NCI-H2029 treated with DMSO at 0.1 percent for 48 hours (cell line): ENCODE measurements at places on chromosomes 5 and 9.

DNA sequence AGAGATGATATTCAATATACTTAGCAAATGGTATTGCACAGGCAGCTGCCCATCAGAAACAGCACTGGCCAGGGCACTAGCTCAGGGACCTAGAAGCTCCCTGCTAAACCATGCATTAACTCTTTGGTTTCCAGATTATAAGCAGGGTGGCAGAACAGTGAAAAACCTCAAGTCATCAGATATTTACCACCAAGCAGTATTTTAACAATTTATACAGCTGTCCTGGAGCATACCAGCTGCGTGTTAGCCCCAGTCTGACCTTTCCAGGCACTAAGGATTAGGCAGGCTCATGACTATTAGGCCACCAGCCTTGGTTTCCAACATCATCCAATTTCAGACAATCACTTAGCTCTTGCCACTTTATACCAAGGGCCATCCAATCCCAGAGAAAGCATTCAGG lies 326.5 kb downstream of the CAAP1 start:
- no peak for DNase-seq

DNA sequence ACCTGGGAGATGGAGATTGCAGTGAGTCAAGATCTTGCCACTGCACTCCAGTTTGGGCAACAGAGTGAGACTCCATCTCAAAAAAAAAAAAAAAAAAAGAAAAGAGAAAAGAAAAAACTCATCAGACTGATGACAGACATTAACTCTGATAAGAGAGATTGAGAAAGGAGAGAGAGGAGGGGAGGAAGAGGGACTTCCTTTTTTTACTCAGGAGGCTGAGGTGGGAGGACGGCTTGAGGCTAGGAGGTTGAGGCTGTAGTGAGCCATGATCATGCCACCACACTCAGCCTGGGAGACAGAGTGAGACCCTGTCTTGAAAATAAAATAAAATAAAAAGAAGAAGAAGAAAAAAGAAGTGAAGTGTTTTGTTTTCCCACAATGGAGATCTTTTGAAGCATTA lies 9.7 kb upstream of the MSMP start:
- no peak for DNase-seq

- DNase-seq, result peak; percentile 9
Observed at GRCh38 chr9:119974026-119974425, 604.8 kb upstream of the BRINP1 start.

- DNase-seq, result no peak
Observed at GRCh38 chr5:136629125-136629792, 263.9 kb upstream of the TRPC7 start.

GRCh38 chr5:34656001-34656699 lies at the start of gene RAI14:
Gene RAI14 (plus strand): TSS chr5:34656328. CDS start chr5:34686920, 30,592 bp downstream.
- no peak for DNase-seq

DNA sequence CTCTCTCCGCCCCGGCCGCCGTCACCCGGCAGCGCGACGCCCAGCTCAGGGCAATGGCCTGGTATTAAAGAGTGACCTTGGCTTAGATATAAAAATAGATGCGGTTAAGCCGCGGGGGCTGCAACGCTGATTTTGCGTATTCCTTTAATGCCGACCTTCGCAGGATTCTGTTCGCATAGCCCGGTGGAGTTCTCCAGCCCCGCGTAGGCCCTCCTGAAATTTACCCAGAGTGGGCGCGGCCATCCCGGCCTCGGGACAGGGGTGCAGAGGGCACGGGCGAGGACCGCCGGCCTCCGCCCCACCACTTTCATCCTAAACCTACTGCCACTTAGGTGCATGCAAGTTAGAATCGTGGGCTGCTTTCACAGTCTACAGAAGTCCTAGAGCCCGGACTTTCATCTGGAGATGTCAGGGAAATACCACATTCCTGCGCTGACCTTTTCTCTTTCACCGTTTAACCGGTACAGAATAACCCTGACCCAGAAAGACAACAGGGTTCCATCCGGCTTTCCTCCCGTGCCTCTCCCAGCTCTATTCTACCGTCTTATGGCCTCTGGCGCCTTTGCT lies 492 bp upstream of the FAM169A start:
- DNase-seq, result no peak

DNA sequence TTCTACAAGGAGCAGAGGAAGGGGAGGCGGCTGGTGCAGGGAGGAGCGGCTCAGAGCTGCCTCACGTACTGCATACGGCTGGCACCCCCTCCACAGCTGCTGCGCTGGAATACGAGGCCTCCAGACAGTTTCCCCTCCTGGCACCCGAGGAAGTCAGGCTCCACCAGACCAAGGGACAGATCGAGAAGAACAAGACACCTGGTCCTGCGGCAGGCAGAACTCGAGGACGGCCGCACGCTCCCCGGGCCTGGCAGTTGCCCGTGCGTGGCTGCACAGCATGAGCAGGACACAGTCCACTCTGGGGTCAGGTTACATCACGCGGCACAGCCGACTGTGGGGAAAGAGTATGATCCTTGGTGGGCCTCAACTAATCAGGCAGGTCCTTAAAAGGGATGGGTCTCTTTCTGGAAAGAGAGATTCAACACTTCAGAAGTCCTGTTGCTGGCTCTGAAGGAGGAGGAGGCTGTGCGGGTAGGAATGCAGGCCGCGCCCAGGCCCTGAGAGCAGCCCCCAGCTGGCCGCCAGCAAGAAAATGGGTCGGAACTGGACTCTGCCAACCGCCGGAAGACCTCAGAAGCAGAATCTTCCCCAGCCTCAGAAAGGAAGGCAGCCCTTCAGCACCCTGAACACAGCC lies 11.6 kb downstream of the UBAC1 start:
- no peak for DNase-seq

GRCh38 chr9:15469406-15469805 lies 41.4 kb downstream of the PSIP1 start:
- DNase-seq, result peak; percentile 22

- DNase-seq, result peak; percentile 56
Observed at GRCh38 chr9:126058011-126058531, 268.6 kb upstream of the MVB12B start.

DNA sequence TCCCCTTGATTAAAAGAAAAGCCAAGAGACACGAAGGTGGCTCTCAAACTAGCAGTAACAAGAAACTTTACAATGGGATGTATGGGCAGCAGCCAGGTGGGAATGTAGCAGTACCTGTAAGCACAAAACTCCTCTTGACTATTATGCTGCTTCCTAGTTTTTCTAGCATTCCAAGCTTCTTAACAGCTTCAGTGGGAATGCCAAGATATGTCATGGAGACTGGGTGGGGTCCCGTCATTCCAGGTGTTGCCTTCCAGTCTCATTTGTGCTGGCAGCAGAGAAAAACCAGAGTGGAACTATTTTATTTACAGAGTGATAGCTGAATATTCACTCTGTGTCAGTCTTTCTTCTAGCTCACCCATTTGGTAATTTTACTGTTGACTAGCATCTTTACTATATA lies 236.6 kb downstream of the ARL15 start:
- no peak for DNase-seq

GRCh38 chr9:38227656-38228055 lies 158.6 kb upstream of the SHB start:
- no peak for DNase-seq

- no peak for DNase-seq
Observed at GRCh38 chr5:72112389-72112788, 5.1 kb downstream of the MAP1B start.

DNA sequence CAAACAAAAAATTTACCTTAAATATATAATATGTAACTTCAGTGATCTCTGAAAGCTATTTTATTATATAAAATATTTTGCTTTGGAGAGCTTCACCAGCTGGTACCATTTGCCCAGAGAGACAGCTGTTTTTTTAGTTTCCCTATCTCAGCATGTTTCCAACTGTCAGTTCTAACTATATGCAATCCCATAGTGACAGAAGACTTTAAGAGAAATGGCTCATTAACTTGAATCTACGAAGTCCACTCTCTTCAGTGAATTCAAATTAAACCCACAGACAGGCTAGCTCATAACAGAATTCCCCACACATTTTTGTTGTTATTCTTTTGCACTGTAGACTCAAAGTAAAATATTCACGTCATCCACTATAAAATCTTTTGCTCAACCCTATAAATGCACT lies 251.8 kb upstream of the POU5F2 start:
- peak; percentile 17 for DNase-seq

GRCh38 chr5:69368458-69369339 lies 621 bp downstream of the AK6 start:
- DNase-seq, result no peak

DNA sequence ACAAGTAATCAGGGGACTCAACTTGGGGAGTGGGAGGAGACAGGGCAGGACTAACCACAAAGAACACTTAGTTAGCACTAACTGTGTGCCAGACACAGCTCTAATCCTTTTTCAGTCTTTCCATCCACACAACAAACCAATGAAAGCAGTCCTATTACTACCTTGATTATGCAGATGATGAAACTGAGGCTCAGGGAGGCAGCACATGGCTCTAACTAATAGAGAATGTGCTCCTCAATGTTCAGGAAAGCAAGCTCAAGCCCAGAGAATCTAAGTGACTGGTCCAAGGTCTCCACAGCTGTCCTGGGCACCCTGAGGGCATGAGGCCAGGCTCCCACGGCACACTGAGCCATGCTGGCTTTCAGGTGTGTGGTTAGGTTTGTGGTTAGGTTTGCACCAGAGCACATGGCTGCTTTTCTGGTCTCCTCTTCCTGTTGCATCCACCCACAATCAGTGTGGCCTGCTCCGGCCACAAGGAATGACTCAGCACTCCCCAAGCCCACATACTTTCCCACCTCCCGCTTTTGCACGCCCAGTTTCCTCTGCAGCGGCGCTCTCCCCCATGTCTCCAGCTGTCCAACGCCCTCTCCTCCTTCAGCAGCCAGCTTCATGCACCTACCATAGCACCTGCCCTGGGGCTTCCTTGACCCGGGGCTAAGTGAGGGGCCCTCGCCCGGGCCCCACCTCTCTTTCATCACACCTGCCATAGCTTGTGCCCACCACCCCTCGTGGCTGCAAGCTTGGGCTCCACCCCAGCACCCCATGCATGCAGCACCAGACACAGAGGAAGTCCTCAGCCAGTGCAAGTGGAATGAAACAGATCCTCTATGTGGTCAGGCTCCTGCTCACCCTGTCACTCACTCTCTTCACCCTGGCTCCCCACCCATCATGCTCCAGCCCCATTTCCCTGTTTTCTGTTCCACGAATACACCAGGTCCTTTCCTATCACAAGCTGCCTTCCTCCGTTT lies 133.1 kb downstream of the GABBR2 start:
- DNase-seq, result no peak

DNA sequence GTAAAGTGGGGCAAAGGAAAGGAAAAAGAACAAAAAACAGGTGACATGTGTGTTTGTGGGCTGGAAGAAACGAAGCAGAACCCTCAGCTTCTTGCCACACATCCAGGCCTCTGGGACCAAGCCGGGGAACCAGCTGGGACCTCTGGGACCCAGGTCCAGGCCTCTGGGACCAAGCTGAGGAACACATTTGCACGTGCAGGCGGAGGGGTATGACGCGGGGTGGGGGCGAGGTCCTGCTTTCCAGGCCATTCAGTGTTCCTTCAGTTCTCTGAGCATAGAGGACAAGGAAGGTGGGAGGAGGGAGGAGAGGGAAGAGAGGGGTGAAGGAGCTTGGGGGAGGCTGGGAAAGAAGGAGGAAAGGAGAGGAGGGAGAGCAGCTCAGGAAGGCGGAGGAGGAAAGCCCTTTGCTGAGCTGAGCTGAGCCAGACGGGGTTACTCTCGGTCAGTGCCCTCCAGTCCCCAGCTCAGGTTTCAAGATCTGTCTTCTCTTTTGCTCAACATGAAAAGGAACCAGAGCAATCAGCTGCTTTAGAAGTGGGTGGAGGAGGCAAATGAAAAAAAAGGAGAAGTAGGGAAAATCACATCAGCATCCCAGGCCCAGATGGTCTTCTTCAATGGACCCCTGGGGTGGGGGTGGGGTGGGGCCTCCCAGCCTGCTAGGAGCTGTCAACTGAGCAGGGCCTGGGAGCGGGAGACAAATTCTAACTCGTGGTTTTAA lies 59.1 kb downstream of the ABCA1 start:
- DNase-seq, result peak; percentile 78

GRCh38 chr5:84260939-84261338 lies 123.7 kb downstream of the EDIL3 start:
- DNase-seq, result no peak

- DNase-seq, result peak; percentile 76
Observed at GRCh38 chr9:127723444-127723843, 7.6 kb downstream of the TTC16 start.

- DNase-seq, result peak; percentile 6
Observed at GRCh38 chr5:111278858-111279504, 54.8 kb downstream of the CAMK4 start.

DNA sequence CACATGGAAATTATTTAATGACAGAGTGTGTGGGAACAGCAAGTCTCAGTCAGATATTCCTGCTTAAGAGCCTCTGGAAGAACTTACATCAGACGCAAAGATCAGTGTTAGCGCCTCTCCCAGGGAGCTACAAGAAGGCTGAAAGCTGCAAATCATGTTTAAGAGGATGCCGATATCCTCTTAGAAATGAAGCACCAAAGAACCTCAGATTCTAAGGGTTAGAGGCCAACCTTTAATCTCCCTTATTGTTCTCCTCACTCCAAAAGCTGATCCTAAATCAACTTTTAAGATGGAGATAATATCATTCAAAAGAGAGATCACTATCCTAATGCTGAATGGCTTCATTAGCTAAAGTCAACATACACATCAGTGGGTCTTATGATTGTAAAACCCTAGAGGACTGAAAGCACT lies 160.6 kb downstream of the NFIB start:
- no peak for DNase-seq

- DNase-seq, result no peak
Observed at GRCh38 chr5:92003806-92004205, 620.7 kb upstream of the ARRDC3 start.

DNA sequence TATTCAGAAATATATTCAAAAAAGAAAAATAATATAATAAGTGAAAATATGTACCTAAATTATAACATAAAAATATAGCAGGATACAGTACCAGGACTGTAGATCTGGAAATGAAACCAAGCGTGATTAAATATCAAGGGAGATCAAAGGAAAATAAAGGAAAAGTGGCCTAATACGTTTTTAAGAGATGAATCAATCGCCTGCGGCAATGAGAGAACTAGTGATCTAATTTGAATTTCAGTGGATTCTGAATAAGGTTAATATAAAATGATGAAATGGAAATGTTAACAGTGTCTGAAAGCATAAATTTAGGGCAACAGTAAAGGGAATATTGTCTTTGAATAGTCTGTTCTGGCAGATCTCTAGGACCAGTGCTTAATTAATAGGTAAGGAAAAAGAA lies 1761.9 kb upstream of the ACO1 start:
- no peak for DNase-seq

- no peak for DNase-seq
Observed at GRCh38 chr5:137624786-137625349, 111.0 kb downstream of the KLHL3 start.
